ENCODE measurements at places on chromosomes 16 and 17. TPM values are rescaled to one million over a fixed set of nuclear protein-coding genes. Genes with fewer than 3 reads are reported as not detected.

DNA sequence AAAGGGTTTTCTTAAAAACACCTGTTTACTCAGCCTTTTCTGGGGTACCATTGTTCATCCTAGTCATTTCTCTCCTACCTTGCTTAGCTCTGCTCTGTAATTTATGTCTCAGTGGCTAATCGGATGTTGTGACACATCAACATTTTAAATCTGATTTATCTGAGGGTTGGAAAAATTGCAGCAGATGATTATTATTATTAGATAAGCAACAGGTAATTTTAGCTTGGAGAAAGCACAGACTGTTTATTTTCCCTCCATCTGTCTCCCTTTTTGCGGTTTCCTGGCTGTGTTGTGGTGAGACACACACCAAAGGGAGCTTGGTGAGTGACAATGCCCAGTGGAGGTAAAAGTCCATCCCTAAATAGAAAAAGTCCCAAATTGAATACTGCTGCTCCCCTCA is 389.9 kb downstream of the UTP18 start:
- no peaks in the 10 kb centered on the region for H3K27me3 ChIP-seq
- DNase-seq, result no peak
- no peak overlapping the region for H3K27ac ChIP-seq
- no peak overlapping the region for H3K4me3 ChIP-seq

- H3K27me3 ChIP-seq, result no peaks in the 10 kb centered on the region
- H3K4me1 ChIP-seq, result no peaks in the 10 kb centered on the region
- no peak overlapping the region for H3K4me3 ChIP-seq
- H3K36me3 ChIP-seq, result peaks cover 52% of the 10 kb centered on the region
- no peak for DNase-seq
These were observed 14.4 kb downstream of the DNAJC7 start for GRCh38 chr17:42002792-42003301.

GRCh38 chr17:1078831-1079561 is 82.1 kb downstream of the TIMM22 start:
- no peaks in the 10 kb centered on the region for H3K27me3 ChIP-seq
- no peaks in the 10 kb centered on the region for H3K4me1 ChIP-seq
- H3K4me3 ChIP-seq, result no peak overlapping the region
- peaks cover 24% of the 10 kb centered on the region for H3K36me3 ChIP-seq
- DNase-seq, result no peak
- H3K27ac ChIP-seq, result no peak overlapping the region

GRCh38 chr16:77531752-77532151 is 96.9 kb upstream of the ADAMTS18 start:
- no peaks in the 10 kb centered on the region for H3K27me3 ChIP-seq
- H3K27ac ChIP-seq, result no peak overlapping the region

DNA sequence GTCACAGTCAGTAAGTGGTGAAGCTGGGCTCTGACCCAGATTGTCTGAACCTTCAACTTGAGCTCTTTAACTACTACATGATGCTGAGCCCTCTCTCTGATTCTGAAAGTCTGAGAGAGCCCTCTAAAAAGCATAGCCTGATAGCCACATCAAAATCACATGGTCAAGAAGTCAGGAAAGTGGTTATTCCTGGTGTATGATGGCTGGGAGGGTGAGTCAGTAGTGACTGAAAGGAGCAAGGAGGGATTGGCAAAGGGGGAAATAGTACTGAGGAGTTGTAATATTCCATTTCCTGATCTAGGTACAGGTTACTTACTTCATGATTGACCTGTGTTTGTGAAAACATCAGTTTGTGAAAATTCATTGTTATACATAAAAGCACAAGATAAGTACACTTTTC is 89.1 kb downstream of the SSH2 start:
- no peaks in the 10 kb centered on the region for H3K27me3 ChIP-seq
- no peak overlapping the region for H3K27ac ChIP-seq
- peaks cover 7% of the 10 kb centered on the region for H3K36me3 ChIP-seq
- DNase-seq, result no peak
- H3K4me3 ChIP-seq, result no peak overlapping the region

- no peak overlapping the region for H3K27ac ChIP-seq
- H3K36me3 ChIP-seq, result no peaks in the 10 kb centered on the region
- no peak for DNase-seq
- H3K4me1 ChIP-seq, result no peaks in the 10 kb centered on the region
- no peak overlapping the region for H3K4me3 ChIP-seq
These were observed 13.9 kb upstream of the FZD2 start for GRCh38 chr17:44543213-44543904.

Gene SLC43A2
- 13.9 TPM for polyA plus RNA-seq

Gene MYH3
- 18.0 TPM for polyA plus RNA-seq
